ENCODE measurements at places on chromosomes 12 and 14.
A peak's percentile ranks its signal among the peaks of the same experiment; 100 is the strongest.

DNA sequence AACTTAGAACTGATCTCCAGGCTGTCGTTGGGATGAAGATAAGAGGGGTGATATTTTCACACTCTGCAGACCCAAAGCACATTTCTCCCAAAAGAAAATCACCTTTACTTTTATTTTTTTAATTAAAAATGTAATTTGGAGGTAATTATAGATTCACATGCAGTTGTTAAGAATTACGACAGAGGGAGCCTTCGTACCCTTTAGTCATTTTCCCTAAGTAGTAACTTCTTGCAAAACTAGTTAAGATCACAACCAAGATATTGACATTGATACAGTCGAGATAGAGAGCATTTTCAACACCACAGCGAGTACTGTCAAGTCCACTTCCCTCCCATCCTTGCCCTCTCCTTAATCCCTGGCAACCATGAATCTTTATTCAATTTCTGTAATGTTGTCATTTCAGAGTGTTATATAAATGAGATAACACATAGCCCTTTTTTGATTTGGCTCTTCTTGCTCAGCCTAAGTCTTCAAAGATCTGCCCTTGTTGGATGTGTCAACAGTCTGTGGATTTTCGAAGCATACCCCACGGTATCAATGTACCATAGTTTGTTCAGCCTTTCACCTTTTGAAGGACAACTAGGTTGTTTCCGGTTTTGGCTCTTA lies 39.6 kb downstream of the DNAH10 start:
- DNase-seq: no peak

GRCh38 chr12:46770501-46771183 lies 55.2 kb downstream of the SLC38A4 start:
- DNase-seq: no peak

- no peak for DNase-seq
These were observed 99.4 kb upstream of the FRMD6 start for GRCh38 chr14:51552275-51552674.

- no peak for DNase-seq
These were observed 2.9 kb downstream of the TMEM229B start for GRCh38 chr14:67485501-67486095.

DNA sequence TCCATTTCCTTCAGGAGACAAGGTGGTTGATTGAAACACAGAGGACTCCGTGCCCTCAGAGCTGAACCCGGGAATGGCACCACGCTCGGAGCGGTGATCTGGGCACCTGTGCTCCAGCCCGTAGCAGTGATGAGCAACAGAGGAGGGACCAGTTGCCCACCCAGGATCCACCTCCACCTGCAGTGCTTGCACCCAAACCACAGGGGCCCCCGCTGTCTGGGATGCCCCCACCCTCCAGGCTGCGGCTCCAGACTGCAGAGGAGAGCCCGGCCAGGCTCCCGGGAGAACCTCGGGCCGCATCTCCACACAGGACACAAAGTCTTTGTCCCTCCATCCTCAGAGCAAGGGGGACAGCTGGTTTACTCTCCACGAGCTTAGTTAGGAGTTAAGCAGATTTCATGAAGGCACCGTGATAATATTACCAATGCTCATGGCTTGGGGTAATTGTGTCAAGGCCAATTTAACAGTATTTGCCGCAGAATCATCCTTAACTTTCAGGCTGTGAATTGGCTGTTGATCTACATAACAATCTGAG lies 100.6 kb downstream of the TNFAIP2 start:
- DNase-seq: no peak

GRCh38 chr14:61528591-61529021 lies 166.7 kb upstream of the HIF1A start:
- DNase-seq: no peak

DNA sequence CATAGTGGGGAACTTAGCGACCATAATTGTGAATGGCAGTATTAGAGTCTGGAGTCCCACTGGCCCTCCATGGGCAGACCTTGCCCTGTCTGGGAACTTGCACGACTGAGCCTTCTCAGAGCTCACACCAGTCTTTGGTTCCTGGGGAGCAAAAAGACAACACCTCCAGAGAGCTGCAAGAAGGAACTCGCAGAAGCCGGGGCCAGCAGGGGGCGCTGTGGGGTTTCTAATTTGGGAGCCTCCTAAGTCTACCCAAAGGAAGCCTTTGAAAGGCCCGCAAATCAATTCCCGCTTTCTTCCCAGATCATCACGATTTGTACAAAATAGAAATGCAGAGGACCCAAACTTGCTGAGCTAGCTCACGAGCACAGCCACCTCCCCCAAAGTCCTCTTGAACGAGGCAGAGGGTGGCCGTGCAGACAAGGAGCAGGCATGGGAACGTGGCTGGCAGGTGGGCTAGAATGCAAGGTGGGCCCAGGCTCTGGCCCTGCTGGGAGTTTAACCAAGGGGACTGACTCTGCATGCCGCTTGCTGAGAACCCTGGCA lies 46.3 kb upstream of the FBXO21 start:
- peak; percentile 77 for DNase-seq

DNA sequence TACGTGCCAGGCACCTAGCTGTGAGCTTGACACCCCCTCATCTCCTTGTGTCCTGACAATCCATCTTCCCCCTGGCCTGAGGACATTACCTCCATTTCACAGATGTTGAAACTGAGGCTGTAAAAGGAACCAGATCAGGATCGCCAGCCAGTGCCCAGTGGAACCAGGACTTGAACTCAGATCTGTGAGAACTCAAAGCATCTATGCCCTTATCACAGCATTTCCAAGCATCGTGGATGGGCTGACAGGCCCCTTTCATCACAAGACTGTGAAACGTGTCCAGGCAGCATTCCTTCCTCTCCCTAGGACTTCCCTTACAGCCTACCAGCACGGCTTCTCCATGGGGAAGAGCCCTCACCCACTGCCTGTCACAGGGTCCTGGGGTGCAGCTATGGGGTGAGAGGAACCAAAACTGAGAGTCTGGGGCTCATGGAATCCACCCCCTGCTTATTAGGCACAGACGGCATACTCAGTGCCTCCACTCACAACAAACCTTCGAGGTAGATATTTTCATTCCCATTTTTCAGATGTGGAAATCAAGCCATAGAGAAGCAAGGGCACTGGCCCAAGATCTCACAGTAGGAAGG lies 26.9 kb downstream of the CMKLR1 start:
- DNase-seq: no peak

GRCh38 chr14:79196216-79196615 lies 1015.1 kb downstream of the DIO2 start:
- DNase-seq: no peak

- no peak for DNase-seq
These were observed 422.6 kb downstream of the DPF3 start for GRCh38 chr14:72471346-72471745.

DNA sequence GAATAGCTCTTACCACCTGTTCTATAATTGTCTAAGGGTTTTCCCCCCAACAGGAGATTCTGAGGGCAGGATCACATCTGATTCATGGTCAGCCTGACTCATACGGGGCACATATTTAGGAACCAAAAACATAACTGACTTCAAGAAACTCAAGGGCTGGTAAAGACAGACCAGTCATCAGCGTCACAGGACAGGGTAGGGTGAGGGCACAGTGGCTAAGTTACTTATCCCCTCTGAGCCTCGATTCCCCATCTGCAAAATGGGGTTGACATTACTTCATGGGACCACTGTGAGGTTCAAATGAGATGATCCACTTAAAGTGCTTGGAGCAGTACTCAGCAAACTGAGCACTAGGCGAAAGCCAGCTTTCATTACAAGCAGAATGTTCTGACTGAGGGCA lies 606 bp downstream of the CINP start:
- peak; percentile 40 for DNase-seq

- DNase-seq: no peak
These were observed 20.3 kb downstream of the VSX2 start for GRCh38 chr14:74259513-74259912.

GRCh38 chr14:36394593-36394992 lies 74.2 kb upstream of the MBIP start:
- DNase-seq: no peak

DNA sequence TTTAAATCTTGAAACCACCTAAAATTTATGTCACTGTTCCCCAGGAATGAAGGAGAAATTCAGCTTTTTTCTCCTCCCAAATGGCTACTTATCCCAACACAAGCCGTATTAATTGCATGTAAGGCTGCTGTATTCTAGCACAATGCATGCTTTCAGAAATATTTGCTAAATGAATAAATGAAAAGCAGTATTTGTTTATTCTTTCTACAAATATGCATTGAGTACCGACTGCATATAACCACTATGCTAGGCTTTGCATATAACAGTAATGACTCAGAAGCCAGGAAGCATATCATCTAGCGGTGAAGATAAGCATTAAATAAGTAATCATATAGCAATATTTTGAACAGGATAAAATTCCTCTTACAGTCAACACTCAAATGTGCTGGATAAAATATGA lies 5.7 kb upstream of the LRR1 start:
- no peak for DNase-seq

- no peak for DNase-seq
These were observed 75.2 kb downstream of the GPR135 start for GRCh38 chr14:59389936-59390335.

- no peak for DNase-seq
These were observed 185.9 kb downstream of the PPFIA2 start for GRCh38 chr12:81573228-81573627.

DNA sequence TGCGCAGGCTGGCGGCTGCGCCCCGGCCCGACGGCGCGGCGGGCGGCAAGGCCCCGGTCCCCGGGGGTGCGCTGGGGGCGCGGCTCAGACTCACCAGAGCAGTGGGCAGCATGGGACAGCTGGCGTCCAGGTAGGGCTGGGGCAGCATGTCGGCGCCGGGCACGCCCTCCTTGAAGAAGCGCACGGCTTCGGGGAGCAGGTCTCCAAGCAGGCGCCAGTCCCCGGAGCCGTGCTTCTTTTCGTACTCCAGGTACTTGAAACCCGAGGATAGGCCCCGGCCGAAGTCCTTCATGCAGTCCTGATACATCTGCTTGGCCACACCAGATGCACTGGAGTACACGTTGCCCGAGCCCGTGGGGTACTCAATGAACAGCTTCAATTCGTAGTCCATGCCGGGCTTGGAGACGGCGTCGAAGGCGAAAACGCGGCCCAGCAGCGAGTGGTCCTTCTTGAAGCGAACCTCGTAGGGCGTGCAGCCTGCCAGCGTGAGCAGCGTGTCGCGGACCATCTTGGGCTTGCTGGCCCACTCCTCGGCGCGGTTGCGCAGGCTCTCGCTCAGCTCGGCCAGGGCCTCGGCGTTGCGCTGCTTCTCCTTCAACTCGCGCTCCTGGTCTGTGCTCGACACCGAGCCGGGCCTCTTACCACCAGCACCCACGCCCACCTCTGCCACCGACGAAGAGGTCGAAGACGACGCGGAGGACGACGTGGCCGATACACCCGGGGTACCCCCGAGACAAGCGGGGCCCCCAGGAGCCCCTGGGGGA lies 2.2 kb downstream of the IRF2BPL start:
- no peak for DNase-seq

DNA sequence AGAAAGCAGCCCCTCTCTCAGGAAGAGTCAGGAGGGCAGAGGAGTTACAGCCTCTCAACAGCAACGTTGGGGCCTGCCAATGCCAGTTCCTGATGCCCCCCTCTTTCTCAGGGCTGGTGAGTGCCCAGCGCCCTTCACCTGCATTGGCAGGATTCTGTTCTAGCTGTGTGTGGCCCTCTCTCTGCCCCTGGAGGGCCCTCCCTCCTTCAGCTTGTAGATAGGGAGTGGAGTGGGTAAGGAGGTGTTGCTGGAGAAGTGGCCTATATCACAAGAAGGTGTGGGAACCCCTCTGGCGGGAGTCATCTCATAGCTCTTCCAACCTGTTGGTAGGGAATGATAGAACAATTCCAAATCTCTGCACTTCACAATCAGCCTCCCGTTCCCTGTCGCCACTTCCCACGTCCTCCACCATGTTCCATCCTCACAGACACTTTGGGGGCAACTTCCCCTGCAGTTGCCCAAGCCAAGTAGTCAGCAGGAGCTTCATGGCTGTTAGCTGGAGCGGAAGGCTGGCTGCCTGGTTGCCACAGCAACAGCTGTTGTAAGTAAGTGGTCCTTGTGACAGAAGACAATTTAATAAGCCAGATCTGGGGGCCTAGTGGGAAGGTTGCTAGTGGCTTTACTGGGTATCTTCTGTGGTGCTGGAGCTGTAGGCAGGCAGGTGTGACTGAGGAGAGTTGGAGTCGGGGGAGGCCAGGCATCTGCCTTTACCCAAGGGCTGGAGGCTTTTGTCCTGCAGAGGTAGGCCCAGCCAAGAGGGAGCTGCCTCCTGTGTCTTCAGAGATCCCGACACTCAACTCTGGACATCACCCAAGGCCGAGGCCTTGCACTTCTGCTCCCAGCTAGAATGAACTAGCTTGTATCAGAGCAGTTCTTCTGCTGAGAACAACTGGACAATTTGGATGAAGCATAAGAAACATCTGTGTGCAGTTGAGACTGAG lies 38.4 kb downstream of the GALNT16 start:
- no peak for DNase-seq

GRCh38 chr12:28527631-28528249 lies 337.5 kb downstream of the CCDC91 start:
- DNase-seq: no peak

- no peak for DNase-seq
These were observed 1.5 kb downstream of the FRMD6 start for GRCh38 chr14:51653079-51653774.

GRCh38 chr14:70186900-70187451 lies 1.8 kb downstream of the SLC8A3 start:
- DNase-seq: no peak

- DNase-seq: no peak
These were observed 2.0 kb downstream of the SP1 start for GRCh38 chr12:53381731-53382630.

DNA sequence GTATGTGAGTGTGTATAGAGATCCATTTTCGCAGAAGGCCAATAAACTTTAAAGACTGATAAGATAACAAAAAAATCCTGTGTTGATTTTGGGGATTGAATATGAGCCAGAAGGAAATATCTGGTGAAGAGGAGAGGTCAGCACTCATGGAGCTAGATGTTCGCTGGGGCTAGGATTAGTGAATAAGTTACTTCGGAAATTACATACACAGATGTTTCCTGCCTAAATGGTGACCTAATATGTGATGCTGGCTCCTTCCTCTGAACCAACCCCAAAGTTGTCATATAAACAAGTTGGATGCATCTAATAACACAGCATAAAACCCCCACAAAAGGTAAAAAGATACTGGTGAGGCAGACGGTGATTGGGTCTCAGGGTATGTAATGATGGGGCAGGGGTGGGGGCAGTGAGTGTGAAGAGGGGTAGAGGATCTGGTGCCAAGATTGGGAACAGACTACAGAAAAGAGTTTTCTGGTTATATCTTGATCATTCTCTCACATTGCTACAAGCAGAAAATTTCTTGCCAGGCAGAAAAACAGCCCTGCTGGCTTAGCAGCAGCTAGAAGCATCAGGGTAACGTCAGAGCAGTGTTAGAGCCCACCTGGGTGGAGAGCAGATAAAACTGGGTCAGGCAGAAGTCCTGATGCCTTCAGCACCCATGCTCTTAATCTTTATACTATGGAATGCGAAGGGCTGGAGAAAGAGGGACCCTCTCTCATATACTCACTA lies 140.4 kb upstream of the GZMB start:
- DNase-seq: no peak

DNA sequence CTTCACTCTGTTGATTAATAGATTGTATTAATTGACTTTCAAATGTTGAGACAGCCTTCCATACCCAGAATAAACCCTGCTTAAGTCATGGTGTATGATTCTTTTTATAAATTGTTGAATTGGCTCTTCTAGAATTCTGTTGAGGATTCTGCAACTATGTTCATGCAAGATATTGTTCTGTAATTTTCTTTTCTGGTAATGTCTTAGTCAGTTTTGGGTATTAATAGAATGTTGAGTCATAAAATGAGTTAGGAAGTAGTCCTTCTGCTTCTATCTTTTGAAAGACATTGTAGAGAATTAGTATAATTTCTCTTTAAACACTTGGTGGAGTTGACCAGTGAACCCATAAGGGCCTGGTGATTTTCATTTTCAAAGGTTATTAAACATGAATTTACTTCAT lies 958.9 kb downstream of the LRFN5 start:
- no peak for DNase-seq

- no peak for DNase-seq
These were observed 557.0 kb downstream of the SLC6A15 start for GRCh38 chr12:84355561-84355960.

Measured in stimulated activated CD8-positive, alpha-beta memory T cell treated with anti-CD3 and anti-CD28 coated beads, Interleukin-2, amount 100 ng/mL, for 48 hours (primary cell).